ENCODE measurements at places on chromosomes 7 and 10. TPM values are rescaled to one million over a fixed set of nuclear protein-coding genes. Genes with fewer than 3 reads are reported as not detected.

DNA sequence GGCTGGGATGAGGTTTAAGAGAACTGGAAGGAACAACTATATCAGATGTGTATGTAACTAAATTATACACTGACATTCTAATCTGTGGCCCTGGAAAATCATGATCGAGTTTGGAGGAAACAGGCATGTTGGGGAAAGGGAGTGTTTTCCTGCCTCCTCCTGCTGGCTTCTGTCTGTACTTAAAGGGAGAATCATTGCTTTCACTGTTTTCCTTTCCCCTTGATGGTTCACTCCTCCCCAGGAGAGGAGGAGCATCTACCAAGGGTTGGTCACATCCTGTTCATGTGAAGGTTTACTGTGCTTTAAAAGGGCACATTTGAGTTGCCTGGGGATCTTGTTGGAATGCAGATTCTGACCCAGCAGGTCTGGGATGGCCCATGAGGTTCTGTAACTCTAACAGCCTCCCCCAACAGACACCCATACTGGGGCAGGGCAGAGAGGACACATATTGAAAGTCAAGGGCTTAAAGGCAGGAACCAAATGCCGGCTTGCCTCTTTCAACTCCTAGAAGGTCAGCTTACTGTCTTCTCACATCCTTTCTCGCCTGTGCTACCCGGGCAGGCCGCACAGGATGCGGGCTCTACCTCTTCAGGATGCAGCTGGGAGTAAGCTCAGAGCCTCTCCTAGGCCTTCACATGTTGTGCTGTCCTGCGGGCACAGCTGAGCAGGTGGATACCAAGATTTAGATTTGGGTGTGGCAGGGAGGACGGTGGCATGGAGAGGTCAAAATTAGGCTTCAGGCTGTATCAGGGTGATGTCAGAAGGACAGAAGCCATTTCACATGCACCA is 694.8 kb downstream of the KCNMA1 start:
- no peak for ATAC-seq

GRCh38 chr7:143846692-143847091 is 55.3 kb downstream of the TCAF1 start:
- ATAC-seq = peak; percentile 37

GRCh38 chr10:24900888-24901685 is 51.3 kb downstream of the PRTFDC1 start:
- ATAC-seq = peak; percentile 86

- no peak for ATAC-seq
Measured at GRCh38 chr7:151392002-151392401, 17.8 kb downstream of the WDR86 start.

GRCh38 chr7:44755698-44756627 is 7.3 kb downstream of the ZMIZ2 start:
- ATAC-seq = no peak

DNA sequence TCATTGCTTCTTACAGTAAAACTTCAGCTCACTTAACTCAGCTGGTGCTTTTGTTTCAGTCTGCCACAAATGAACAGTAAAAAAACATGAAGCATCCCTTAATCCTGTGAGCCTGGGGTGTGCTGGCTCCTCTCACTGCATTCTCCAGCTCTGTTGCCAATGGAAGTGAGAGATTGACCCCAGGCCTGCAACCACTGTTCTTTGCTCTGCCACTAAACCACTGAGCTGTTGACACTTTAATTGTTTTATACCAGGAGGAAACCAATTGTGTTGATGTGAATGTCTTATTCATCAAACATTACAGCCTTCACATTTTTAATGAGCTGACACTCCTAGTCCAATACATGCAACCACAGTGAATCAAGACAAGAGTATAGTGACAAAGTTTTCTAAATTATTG is 69.4 kb upstream of the FZD1 start:
- no peak for ATAC-seq

Gene UCMA
- total RNA-seq = not detected

GRCh38 chr7:28230261-28230660 is 49.7 kb upstream of the JAZF1 start:
- no peak for ATAC-seq

DNA sequence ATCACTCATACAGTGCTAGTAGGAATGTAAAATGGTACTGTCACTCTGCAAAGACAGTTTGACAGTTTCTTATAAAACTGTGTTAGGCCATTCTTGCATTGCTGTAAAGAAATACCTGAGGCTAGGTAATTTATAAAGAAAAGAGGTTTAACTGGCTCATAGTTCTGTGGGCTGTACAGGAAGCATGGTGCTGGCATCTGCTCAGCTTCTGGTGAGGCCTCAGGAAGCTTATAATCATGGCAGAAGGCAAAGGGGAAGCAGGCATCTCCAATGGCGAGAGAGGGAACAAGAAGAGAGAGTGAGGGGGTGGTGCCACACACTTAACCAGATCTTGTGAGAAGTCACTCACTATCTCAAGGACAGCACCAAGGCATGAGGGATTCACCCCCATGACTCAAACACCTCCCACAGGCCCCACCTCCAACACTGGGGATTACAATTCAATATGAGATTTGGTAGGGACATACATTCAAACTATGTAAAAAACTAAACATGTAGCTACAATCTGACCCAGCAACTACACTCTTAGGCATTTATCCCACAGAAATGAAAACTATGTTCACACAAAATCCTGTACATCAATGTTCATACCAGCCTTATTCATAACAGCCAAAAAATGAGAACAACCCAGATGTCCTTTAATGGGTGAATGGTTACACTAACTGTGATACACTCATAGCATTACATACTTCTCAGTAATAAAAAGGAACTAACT is 5.0 kb downstream of the ALDH18A1 start:
- ATAC-seq = peak; percentile 22

GRCh38 chr10:100927266-100927665 is 14.5 kb downstream of the SLF2 start:
- ATAC-seq = no peak

All from activated T-helper 17 cell treated with anti-CD3 and anti-CD28 coated beads, Interleukin-2, amount 50 U/mL, for 72 hours (primary cell).